ENCODE measurements at places on chromosomes 2 and 18.

DNA sequence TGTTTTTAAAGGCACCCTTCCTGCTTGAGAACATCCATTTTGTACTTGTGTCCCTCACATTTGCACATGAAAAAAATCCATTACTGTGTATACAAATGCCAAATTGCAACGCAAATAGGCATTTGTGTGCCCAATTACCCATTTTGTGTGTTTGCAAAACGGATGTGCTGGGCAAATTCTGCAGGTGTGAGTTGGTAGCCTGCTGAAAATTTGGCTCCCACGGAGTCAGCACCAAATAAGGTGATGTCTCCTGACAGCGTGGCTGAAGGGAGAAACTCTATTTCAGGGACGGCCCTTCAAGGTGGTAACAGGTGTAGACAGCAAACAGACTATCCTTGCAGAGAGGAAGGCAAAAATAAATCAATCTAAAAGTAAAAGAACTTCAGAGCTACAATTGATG is 661.1 kb downstream of the BCL11A start:
- no peak for DNase-seq

DNA sequence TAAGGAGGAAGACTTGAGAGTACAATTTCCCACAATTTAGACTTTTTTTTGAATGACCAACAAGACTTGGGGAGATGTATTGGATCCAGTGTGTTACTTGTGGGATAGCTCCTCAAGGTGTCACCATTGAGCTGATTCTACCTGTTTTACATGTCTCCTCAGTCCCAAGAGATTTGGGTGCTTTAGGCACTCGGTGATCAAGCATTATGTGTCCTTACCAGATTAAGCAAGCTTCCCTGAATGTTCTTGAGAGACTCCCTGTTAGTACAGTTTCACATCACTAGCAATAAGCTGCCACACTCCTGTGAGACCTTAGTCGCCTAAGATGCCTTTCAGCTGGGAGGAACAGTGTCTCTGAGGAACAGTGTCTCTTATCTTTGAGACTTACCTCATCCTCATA is 384.3 kb upstream of the SYT4 start:
- peak; percentile 24 for DNase-seq

DNA sequence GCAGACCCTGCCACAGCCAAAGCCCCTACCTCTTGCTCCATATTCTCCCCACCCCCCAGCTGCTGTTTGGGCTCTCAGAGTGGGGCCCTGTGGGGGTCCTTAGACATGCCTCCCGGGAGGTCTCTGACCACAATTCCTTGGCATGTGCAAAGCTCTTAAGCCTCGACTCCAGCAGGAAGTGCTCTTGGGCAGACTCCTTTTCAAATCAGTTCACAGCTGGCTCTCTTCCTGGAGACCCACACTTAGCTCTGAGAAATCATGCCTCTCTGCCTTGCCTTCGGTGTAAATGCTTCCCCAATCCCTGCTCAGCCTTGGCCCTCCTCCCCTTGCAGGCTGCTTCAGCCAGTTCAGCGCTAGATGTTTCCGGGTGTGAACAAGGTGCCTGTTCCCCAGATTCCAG is 46.9 kb downstream of the NGEF start:
- DNase-seq, result no peak

GRCh38 chr18:71398531-71398930 is 1109.7 kb downstream of the SOCS6 start:
- peak; percentile 3 for DNase-seq

DNA sequence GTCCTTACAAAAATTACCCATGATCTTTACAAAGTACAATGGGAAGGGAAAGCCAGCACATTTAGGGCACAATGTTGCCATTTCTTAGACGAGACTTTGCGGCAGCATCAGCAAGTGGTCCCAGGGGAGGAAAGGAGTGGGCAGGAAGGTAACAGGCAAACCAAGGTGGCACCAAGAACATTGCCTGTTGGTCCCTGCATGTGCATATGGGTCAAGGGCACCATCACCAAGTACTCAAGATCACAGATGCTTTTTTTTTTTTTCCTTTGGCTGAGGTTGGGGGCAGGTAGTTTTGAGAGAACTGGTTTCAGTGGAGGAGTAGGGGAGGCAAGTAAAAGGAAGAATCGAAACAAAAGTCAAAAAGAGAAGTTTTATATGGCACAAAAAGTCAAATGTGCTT is 752 bp upstream of the CYTIP start:
- DNase-seq, result no peak

GRCh38 chr2:14285812-14286211 is 346.7 kb upstream of the LRATD1 start:
- DNase-seq, result no peak

- DNase-seq, result no peak
Measured at GRCh38 chr18:25662272-25662671, 310.3 kb upstream of the ZNF521 start.

All from hematopoietic multipotent progenitor cell treated with erythropoietin and hydrocortisone succinate and interleukin-3 and kit ligand, for 6 days (in vitro differentiated cells).